ENCODE measurements at places on chromosomes 11 and 22.

GRCh38 chr11:64846998-64847666, 2.7 kb upstream of the CDC42BPG start:
- peak; percentile 92 for DNase-seq

DNA sequence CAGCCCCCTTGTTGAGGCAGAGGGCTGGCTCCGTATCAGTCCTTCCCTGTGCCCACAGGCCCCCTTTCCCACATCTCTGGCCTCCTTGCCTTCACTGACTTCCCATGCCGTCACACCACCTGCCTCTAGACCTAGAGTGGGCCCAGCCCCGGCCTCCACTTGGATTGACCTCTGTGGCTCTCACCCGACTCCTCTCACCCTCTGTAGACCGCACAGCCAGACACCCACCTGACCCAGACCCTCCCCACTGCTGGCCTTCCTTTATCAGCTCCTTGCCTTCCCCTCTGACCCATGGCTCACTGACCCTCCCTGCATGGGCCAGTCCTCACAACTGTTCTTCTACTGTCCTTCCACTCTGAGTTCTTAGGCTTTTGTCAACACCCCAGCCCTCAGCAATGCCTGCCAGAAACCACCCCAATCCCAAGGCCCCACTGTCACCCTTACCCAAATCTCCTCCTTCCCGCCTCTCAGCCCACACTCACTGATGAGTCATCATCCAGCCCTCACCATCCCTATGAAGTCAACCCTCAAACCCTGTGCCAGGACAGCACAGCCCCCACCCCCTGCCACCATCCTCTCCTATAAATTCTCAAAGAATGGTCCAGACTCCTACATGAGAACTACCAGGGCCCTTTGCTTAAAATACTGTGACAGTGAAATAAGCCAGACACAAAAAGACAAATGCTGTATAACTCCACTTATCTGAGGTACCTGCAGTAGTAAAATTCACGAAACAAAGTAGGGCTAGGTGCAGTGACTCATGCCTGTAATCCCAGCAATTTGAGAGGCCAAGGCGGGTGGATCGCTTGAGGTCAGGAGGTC, 53.4 kb downstream of the SCGB1A1 start:
- DNase-seq: peak; percentile 56

- peak; percentile 87 for DNase-seq
Observed at GRCh38 chr11:35138943-35139721, at the start of gene CD44. Gene CD44, plus strand, starts transcription at chr11:35139171. Its CDS starts 133 bp downstream, at chr11:35139304.

- no peak for DNase-seq
Observed at GRCh38 chr11:115087791-115088190, 409.5 kb downstream of the NXPE2 start.

GRCh38 chr11:65085446-65085845, 1.4 kb downstream of the ZFPL1 start:
- no peak for DNase-seq

GRCh38 chr22:25760848-25761595, 19.0 kb downstream of the MYO18B start:
- no peak for DNase-seq

GRCh38 chr11:66706989-66707388, 22.0 kb downstream of the SPTBN2 start:
- DNase-seq: no peak

- DNase-seq: no peak
Observed at GRCh38 chr11:128342511-128343134, 244.7 kb downstream of the ETS1 start.

GRCh38 chr11:88326099-88326498, 11.4 kb downstream of the CTSC start:
- no peak for DNase-seq

DNA sequence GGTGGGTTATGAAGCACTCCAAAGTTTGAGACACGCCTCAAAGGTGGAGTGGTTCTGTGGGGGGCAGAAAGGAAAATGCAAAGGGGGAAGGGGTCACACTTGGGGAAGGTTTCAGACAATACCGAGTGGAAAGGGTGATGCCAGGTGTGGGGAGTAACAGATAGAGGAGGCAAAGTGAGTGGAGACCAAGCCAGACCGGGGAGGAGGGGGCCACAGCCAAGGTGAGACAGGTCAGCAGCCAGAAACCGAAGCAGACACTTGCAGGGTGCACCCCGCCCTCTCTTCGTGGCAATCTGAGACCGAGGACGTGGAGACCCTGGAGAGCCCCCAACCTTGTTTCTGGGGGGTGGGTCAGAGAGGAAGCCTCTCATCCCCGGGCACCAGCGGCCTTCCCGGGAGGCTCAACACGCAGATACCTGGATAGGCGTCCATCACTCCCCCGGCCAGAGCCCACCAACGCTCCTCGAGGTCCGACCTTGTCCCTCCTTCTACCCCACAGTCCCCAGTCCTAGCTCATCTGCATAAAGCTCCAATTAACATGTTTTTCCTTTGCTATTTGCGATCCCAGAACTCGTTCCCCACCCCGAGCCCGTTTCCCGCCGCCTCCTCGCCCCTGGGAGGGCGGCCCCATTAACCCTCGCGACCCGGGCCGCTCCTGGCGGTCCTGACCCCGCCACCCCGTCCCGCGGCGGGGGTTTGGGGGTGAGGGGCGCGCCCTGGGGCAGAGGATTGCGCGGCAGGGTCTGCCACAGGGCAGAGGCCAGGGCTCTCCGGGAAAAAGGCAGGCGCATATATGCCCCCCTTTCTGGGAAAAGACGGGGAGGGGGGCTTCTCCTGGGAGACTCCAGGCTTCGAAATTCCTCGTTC, 21.8 kb downstream of the RTN4RL2 start:
- no peak for DNase-seq

DNA sequence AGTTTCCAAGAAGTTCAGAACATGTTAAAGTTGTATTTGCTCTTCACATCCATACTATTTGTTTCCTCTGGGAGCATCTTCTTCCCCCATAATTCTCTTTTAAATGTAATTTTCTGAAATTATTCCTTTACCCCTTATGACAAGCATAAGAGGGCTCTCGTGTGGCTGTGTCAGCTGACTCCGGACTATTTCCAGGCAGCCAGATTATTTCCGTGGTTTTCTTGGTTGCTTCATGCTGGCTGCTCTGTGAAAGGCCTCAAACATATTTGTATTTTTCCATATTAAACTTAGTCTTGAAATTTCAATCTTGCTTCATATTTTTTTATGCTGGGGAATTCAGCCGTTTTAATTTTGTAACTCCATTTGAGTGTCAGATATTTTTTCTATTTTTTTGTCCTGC, 2.8 kb upstream of the MMP1 start:
- no peak for DNase-seq

DNA sequence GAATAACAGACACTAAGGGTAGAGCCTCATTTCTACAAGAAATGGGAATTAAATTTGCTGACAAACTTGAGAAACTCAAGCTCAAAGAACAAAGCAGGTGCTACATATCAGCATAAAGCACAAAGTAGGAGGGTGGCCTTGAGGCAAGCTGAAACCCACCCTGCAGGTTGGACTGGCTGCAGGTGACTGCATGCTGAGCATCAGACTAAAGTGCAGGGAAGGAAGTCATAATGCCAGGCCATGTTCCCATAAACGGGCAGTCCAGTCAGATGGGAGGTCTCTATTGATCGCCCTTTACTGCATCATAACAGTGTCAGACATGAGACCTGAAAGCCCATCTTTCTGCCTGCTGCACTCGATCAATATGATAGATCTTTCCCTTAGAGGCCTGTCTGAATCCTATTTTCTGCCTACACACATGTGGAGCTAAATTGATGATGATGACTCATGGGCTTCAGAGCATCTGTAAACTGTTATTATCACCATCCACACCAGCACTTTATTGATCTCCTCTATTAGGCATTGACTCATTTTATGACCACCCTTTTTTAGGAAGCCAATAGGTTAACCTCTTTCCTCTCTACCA, 224.5 kb upstream of the DDI1 start:
- no peak for DNase-seq

- no peak for DNase-seq
Observed at GRCh38 chr11:95304777-95305176, 73.8 kb upstream of the SESN3 start.
